ENCODE measurements at places on chromosomes 7 and 10. TPM values are rescaled to one million over a fixed set of nuclear protein-coding genes. Genes with fewer than 3 reads are reported as not detected.

The PRLHR gene
- not detected for total RNA-seq

The TAS2R16 gene
- not detected for total RNA-seq

The KLF14 gene
- total RNA-seq, result not detected

The LEP gene
- 0.17 TPM for total RNA-seq

The TAS2R3 gene
- total RNA-seq, result 2.0 TPM

The FIS1 gene
- total RNA-seq, result 101 TPM
